ENCODE measurements at places on chromosomes 5 and 9.

- DNase-seq, result no peak
These were observed 190.9 kb upstream of the TUT7 start for GRCh38 chr9:86545090-86545489.

DNA sequence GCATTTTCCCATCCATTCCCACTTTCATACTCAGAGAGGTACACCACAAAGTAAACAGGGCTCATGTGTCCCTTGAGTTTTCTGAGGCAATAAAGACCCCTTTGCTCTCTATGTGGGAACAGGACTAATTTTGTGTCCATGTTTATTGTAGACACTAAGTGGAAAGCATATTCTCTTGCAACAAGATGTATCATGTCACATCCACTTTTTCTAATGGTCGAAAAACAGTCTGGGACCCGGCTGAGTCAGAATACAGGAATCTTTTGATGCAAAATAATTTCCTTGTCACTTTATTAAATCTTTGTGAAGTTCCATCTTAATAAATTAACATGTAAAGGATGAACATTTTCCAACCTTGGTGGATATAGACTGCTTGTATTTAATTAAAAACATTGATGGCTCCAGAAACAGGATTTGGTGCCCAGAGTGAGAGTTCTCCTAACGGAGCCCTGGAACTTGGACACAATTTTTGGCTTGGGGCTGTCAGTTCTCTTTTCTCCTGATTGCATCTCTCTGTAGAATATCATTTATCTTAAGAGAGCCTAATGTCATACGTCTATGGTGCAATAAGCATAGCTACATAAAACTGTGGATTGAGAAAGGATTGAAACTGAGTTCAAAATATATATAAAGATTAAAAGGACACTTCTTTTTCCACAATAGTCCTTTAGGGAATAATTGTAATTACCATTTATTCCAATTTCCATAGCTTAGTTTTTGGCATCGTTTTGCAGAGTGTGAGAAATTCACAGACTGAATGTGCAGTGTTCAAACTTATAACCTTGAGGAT is 1116.7 kb upstream of the SEMA6A start:
- no peak for DNase-seq

DNA sequence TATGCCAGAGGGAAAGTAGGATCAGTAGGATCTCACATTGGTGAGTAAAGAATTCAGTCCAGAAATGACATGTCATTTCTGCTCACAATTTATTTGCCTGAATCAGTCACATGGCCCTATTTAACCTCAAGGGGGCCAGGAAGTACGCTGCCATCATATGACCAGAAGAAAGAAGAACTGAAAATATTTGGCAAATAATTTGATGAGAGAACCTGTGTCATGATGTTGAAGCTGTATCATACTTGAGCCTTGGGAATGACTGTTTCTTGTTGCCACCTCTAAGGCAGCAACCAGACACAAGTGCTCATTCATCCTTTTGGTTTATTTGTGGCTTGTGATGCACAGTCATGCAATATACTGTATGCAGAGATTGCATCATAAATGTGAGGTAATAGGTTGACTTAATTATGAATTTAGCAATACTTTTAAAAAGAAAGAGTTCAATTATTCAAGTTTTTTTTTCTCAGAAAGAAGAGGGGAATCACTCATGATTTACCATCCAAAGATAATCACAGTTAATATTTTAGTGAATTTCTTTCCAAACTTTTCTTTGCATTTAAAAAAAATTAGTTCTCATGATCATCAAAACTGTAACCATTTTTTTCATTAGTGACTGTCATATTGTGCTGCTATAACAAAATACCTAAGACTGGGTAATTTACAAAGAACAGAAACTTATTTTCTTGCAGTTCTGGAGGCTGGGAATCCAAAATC is 8.2 kb upstream of the ZFYVE16 start:
- no peak for DNase-seq

GRCh38 chr9:122217640-122218039 is 11.1 kb downstream of the LHX6 start:
- DNase-seq, result no peak

GRCh38 chr5:172133359-172134029 is 54.5 kb downstream of the STK10 start:
- no peak for DNase-seq

GRCh38 chr5:157312492-157312891 is 46.6 kb downstream of the CYFIP2 start:
- DNase-seq, result peak; percentile 37

GRCh38 chr5:39341896-39342295 is 22.4 kb downstream of the C9 start:
- DNase-seq, result no peak

GRCh38 chr9:88236511-88237478 is 98.5 kb upstream of the SPATA31C2 start:
- no peak for DNase-seq

DNA sequence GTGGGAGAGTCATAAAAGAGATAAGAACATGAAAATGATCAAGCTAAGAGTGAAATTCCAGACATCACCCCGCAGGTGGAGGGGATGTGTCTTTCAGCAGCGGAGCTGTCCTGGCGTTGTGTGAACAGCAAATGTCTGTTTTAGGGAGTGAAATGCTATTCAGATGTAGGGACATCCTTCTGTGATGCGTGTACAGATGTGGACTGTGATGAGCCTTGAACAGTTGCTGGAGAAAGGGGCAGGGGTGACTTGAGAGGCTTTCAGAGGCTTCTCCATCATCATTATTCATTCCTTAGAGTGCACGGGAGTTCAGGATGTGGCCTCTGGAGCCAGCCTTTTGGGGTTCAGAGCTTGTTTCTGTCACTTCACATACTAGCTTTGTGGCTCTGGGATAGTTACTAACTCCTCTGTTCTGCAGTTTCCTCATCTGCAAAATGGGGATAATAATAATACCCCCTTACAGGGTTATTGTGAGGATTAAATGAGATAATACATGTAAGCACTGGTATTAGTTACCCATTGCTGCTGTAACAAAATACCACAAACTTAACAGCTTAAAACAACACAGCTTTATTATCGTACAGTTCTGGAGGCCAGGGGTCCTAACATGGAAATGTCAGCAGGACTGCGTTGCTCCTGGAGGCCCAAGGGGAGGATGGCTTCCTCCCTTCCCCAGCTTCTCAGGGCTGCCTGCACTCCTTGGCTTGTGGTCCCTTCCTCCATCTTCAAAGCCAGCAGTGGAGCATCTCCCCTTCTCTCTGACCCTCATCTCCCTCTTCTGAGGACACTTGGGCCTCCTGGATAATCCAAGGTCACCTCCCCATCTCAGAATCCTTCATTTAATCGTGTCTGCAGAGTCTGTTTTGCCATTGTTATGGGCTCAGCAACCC is 9.4 kb downstream of the TRAF1 start:
- DNase-seq, result no peak

DNA sequence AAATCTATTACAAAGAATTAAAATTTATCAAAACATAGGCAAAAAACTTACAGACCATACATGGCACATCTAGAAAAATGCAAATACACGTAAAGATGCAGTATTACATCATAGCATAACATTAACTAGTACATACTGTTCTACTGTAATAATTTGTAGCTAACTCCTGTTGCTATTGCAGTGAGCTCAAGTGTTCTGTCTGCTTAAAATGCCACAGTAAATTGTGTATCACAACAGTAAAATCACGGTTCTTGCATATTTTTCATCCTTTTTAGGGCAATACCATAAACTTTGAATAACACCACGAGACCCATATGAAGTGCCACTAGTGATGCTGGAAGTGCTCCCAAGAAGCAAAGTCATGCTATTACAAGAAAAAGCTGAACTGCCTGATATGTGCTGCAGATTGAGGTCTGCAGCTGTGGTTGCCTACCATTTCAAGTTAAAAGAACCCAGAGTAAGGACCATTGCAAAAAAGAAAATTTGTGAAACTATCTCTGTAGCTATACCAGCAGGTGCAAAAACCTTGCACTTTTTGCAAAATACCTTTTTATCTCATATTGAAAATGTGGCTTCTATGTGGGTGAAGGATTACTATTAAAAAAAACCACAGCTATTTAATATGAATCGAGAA is 14.2 kb downstream of the HOMER1 start:
- no peak for DNase-seq

DNA sequence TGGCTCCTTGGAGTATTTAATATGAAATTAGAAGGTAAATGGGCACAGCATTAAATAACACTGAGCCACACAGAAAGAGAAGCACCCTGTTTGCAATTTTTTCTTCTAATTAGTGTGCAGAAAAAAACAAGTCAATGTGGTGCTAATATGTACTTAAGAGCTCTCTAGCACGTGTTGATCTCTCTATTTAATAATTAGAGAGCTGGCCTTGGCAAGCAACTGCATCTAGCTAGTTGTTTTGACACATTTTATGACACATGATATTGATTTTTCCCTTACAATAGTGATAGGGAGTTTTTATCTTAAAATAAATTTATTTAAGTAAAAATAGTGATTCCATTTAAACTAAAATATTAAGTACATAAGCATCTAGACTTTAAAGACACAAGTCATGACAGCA is 54.5 kb upstream of the NUDT12 start:
- DNase-seq, result no peak

DNA sequence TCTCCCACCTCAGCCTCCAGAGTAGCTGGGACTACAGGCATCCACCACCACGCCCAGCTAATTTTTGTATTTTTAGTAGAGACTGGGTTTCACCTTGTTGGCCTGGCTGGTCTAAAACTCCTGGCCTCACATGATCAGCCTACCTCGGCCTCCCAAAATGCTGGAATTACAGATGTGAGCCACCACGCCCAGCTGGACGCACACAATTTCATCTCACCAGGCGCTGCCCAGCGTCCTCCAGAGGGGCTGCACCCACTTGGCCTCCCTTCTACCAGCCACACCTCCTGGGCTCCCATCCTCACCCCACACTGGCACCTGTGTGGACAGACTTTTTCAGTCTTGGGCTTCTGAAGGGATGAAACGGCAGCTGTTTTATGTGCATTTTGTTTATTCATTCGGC is 3.8 kb upstream of the EXOC3 start:
- DNase-seq, result no peak

- DNase-seq, result no peak
These were observed 168.1 kb downstream of the NR3C1 start for GRCh38 chr5:143235423-143235822.

GRCh38 chr5:137001026-137001569 is 498.0 kb downstream of the SPOCK1 start:
- no peak for DNase-seq

GRCh38 chr9:121607434-121608167 is 43.8 kb upstream of the DAB2IP start:
- DNase-seq, result no peak

All from activated CD8-positive, alpha-beta memory T cell treated with anti-CD3 and anti-CD28 coated beads for 1 hour (primary cell).